Stimulated activated naive B cell treated with anti-CD40 and anti-IgM and Interleukin-4, amounts not matched to agents 10 μg/mL and 1 μg/mL and 100 μg/mL, for 72 hours (primary cell): ENCODE measurements at places on chromosomes 16 and 17.
A peak's percentile ranks its signal among the peaks of the same experiment; 100 is the strongest.

GRCh38 chr16:85274924-85275323, 162.7 kb upstream of the CIBAR2 start:
- DNase-seq = no peak

- no peak for DNase-seq
Measured at GRCh38 chr16:4601036-4601863, 13.4 kb downstream of the UBALD1 start.

GRCh38 chr17:48131216-48131824, 23.8 kb downstream of the SNX11 start:
- peak; percentile 41 for DNase-seq

GRCh38 chr16:87571868-87572244, 30.5 kb upstream of the JPH3 start:
- DNase-seq = no peak

- no peak for DNase-seq
Measured at GRCh38 chr16:31527734-31528274, at the start of gene AHSP. TSS of gene AHSP (plus strand) at chr16:31527900. CDS start at chr16:31528140, 240 bp downstream.

GRCh38 chr17:74457146-74457819, 9.2 kb upstream of the CD300A start:
- peak; percentile 59 for DNase-seq

- peak; percentile 76 for DNase-seq
Measured at GRCh38 chr17:68200689-68201417, 47.0 kb upstream of the AMZ2 start.

- no peak for DNase-seq
Measured at GRCh38 chr16:88298181-88298832, 84.5 kb upstream of the ZNF469 start.

DNA sequence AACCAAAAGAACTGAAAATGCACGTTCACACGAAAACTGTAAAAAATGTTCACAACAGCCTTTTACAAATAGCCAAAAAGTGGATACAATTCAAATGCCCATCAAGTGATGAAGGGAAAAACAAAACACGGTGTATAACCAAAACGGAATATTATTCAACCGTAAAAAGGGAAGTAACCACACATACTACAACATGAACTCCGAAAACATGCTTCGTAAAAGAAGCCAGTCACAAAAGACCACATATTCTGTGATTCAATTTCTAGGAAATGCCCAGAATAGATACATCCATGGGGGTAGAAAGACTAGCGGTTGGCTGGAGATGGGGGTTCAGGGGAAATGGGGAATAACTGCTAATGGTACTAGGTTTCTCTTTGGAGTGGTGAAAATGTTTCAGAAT, 81.5 kb upstream of the TRAP1 start:
- DNase-seq = no peak

- no peak for DNase-seq
Measured at GRCh38 chr17:12438212-12438611, 227.5 kb upstream of the MYOCD start.

GRCh38 chr17:5629128-5629527, 44.8 kb upstream of the NLRP1 start:
- DNase-seq = no peak

DNA sequence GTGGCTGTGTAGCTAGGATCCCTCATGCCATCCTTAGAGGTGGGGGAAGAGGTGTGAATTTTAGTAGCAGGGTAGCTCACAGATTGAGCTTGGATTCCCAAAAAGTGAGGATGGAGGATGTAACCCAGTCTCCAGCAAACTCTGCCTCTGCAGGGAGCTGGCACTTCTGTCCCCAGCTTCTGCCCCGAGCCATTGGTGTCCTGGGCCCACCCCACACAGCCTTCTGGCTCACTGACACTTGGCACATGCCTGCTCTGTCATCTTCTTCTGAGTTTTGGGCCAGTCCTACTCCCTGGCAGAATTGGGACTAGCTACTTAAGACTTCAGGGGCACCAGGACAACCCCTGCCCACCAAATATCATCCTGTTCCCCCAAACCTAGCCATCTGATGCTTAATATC, 2.3 kb downstream of the CACNG5 start:
- no peak for DNase-seq
